ENCODE measurements at places on chromosomes 6 and 20.

DNA sequence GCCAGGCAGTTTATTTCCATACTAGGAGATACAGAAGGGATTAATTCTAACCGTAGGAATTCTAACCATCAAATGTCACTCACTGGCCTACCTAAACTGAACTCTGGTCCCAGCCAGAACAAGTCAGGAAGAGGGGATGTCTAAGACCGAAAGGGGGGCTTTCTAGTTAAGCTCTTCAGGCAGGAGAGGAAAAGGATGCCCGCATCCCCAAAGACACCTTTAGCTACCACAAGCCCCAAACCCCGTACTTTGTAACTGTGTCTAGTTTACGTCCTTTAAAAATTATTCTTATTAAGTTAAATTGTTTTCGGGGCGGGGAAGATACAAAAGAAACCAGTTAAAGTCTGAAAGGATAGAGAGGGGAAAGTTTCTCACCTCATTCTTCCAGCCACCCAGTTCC is 1.2 kb upstream of the ZNF76 start:
- no peaks in the 10 kb centered on the region for H3K27me3 ChIP-seq
- H3K4me1 ChIP-seq = peaks cover 28% of the 10 kb centered on the region
- DNase-seq = no peak
- H3K36me3 ChIP-seq = no peaks in the 10 kb centered on the region
- peak overlapping the region; percentile 92 for H3K4me3 ChIP-seq

DNA sequence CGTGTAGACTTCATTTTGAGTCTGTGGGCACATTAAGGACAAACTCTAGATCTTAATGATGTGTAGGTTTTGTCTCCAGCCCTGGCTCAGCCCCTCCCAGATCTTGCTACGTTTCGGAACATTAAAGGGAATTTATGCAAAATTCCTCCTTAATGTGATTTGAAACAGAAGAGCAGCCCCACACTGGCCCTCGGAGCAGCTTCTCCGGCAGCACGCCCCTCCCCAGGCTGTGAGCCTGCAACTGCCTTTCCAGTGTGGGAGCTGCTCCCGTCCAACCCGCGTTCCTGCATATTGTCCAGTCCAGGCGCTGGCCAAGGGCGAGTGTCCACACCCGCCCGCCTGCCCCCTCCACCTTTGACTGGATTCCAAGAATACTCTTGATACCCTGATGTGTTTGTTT is 257.2 kb downstream of the TAF4 start:
- DNase-seq = no peak
- H3K4me3 ChIP-seq = no peak overlapping the region
- no peaks in the 10 kb centered on the region for H3K27me3 ChIP-seq
- H3K36me3 ChIP-seq = no peaks in the 10 kb centered on the region
- H3K4me1 ChIP-seq = no peaks in the 10 kb centered on the region

- DNase-seq = no peak
- H3K4me3 ChIP-seq = peak overlapping the region; percentile 91
- peak overlapping the region; percentile 71 for H3K27ac ChIP-seq
- no peaks in the 10 kb centered on the region for H3K27me3 ChIP-seq
- peaks cover 55% of the 10 kb centered on the region for H3K4me1 ChIP-seq
These were observed 1.2 kb downstream of the ENTPD6 start for GRCh38 chr20:25196786-25197120.

- H3K27ac ChIP-seq = no peak overlapping the region
- DNase-seq = no peak
- H3K4me3 ChIP-seq = no peak overlapping the region
- H3K36me3 ChIP-seq = no peaks in the 10 kb centered on the region
- H3K4me1 ChIP-seq = no peaks in the 10 kb centered on the region
- no peaks in the 10 kb centered on the region for H3K27me3 ChIP-seq
These were observed 33.4 kb downstream of the MTRES1 start for GRCh38 chr6:107061125-107062020.
